ENCODE measurements at places on chromosomes 6 and 20. TPM values are rescaled to one million over a fixed set of nuclear protein-coding genes. Genes with fewer than 3 reads are reported as not detected.

- no peak for DNase-seq
These were observed 6.8 kb upstream of the KIAA1755 start for GRCh38 chr20:38267296-38267695.

The KIFC1 gene
- 91.4 TPM for total RNA-seq

The SPINT3 gene
- not detected for total RNA-seq

DNA sequence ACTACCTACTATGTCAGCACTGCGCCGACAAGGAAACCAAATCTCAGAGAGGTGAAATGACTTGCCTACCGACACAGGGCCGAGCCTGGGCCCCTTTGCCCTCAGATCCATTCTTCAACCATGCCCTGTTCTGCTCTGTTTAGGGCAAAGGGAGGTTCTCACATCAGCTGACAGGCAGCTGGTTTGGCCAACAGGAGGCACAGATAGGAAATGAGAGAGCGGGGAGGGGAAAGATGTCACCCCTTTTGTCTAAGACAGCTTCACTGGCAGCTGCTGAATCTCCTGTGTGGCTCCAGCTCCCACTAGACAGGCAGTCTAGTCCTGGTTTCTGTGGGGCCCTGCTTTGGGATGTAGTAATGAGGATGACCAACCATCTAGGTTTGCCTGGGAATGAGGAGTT lies 158.7 kb downstream of the TMEM200A start:
- DNase-seq = no peak

The SLC22A23 gene
- total RNA-seq = 13.5 TPM

The TNFAIP3 gene
- total RNA-seq = 7.8 TPM

DNA sequence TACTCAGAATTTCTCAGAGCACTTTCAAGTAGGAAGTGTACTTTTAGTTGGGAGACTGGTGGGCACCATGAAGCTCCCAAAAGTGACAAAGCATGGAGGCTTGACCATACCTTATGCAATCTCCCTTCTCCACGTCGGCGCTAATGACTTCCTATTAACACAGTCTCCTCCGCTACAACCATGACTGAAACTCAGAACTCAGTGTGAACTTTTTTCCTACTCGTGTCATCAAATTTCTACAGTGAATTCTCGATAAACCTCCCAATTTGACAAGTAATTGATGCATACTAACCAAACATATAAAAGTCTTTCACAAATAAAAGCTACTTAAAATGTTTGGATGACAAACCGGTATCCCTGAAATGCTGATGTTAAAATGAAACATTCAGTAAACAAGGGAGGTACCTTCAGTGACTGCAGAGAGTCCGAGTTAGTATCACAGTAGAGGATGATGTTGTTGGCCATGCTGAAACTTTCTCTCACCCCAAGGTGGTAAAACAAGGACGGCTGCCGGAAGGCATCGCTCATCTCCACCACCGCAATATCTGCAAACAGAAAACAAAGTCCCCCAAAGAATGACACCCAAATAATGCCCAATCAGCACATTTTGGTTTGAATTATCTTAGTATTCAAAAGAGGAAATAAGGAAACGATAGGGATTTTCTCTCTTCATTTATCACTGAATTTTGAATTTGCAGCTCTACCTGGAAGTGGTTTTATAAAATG lies 72.1 kb downstream of the MAP3K5 start:
- no peak for DNase-seq

DNA sequence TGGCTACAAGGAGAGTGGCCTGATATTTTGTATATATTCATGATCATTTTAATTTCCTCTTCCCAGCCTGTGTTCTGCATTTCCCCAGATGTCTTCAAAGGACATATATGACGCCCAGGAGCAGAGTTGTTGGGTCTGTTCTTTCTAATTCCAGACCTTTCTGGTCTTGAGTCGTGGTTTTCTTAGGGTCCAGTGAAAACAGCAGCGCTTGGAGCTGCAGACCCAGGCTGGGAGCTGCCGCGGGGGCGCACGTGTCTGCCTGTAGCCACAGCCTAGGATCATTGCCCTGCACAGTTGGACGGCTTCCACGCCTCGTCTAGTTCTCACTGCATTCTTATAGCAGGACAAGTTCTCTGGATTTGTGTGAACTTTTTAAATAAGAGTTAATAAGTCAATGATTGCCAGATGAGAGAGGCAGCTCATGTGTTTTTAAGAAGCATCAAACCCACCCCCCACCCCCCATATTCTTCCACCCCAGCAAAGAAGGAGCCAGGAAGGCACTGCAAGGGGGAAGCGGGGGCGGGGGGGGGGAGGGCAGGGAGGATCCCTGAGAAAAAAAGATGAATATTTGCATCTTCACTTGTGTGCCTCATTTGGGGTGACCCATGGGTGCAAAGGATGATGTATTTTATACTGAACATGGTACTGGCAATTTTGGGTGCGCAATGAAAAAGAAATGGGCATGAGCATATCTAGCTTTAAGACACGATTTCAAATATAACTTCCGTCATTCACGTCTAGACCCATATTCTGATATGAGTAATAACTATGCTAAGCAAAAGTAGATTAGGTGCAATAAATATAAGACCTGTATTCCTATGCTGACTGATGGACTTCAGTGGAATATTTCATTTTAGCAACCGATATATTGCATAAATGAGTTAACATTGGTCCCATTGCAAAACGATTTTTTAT lies 160.0 kb downstream of the TBXT start:
- no peak for DNase-seq
